Cardiac muscle cell (in vitro differentiated cells and primary cell): ENCODE measurements at places on chromosomes 13 and 19.

DNA sequence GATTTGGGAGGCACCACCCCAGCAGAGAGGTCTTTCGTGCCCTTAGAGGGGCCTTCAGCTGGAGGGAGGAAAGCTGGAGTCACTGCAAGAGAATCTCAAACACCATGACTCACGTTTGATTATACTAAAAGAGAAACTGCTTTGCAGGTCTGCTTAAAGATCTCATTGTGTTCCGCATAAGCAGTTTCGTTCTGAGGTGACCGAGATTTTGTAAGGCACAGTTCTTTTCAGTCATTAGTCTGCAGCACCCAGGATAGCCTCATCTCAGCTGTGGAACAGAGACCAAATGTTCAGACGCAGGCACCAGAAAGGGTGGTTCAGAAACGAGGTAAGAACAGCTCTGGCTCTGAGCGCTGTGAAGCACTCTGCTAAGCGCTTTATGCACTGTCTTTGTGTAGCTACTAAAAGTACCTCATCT is 71.2 kb upstream of the GTF3A start:
- DNase-seq: no peak

DNA sequence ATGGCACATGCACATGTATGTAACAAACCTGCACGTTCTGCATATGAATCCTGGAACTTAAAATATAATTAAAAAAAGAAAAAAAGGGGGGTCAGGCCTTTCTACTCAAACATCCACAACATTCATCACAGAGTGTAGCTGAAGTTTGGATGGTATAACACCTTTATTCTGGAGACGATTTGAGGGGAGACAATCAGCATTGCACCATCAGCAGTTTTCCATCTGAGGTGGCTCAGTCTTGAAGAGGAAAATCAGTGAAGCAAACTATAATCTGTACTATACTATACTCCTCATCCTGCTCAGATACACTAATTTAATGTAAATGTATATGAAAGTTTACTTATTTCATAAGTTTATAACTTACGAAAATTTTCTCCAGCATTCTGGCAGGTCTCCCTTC is 969.7 kb downstream of the SLITRK1 start:
- DNase-seq: no peak

DNA sequence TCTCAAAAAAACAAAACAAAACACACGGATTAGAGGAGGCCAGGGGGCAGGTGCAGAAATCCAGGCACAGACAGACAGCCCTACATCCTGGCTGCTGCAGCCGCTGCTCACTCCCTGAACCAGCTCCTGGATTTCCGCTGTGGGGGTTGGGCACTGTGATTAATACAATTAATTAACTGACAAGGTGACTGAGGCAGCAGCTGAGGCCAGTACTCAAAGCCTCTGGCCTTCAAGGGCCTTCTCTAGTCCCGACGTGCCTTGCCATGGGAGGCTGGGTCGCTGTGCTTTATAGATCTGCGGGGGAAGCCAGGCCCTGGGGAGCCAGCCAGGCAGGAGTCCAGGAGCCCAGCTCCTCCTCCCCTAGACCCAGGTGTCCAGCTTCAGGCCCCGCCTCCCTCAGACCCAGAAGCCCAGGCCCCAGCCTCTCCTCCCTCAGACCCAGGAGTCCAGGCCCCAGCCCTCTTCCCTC is 4.6 kb downstream of the NECTIN2 start:
- no peak for DNase-seq

DNA sequence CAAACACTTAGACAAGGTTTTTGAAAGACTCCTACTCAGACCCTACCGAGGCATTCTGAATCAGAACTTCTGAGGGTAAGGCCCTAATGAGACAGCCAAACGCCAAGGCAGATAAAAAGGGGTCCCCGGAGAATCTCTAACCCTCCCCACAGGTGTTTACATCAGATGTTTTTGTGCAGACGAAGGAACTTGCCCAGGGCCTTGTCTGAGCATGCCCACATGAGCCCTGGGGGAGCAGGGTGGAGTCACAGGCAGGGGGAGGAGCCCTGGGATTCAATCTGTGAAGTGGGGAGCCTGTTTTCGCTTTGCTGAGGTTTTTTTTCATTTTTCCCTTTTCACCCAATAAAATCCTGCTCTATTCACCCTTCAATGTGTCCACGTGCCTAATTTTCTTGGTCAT is 61.6 kb upstream of the MED4 start:
- no peak for DNase-seq

- DNase-seq: no peak
Observed at GRCh38 chr13:46816371-46816770, 19.4 kb upstream of the ESD start.

GRCh38 chr13:35557475-35557874 is 81.0 kb upstream of the MAB21L1 start:
- DNase-seq: no peak
